Dermis microvascular lymphatic vessel endothelial cell (primary cell): ENCODE measurements at places on chromosomes 4 and X. TPM values are rescaled to one million over a fixed set of nuclear protein-coding genes. Genes with fewer than 3 reads are reported as not detected.

Gene GPR143
- total RNA-seq: 2.3 and 3.7 TPM in 2 replicates

Gene GPC3
- total RNA-seq: not detected in 2 replicates

Gene GABRG1
- total RNA-seq: not detected in 2 replicates

Gene S100G
- not detected in 2 replicates for total RNA-seq

Gene HSFX1
- 0.26 and 0.63 TPM in 2 replicates for total RNA-seq

Gene CWH43
- total RNA-seq: not detected in 2 replicates

Gene RASGEF1B
- under 0.01 and 0.38 TPM in 2 replicates for total RNA-seq

Gene CSAG3
- total RNA-seq: not detected in 2 replicates

Gene CENPVL3
- not detected in 2 replicates for total RNA-seq

Gene OCRL
- total RNA-seq: 10.1 and 14.5 TPM in 2 replicates

Gene TMEM255A
- total RNA-seq: not detected in 2 replicates
